Liver (tissue), 10 donors: ENCODE measurements at places on chromosomes 2 and 18. TPM values are rescaled to one million over a fixed set of nuclear protein-coding genes. Genes with fewer than 3 reads are reported as not detected.

DNA sequence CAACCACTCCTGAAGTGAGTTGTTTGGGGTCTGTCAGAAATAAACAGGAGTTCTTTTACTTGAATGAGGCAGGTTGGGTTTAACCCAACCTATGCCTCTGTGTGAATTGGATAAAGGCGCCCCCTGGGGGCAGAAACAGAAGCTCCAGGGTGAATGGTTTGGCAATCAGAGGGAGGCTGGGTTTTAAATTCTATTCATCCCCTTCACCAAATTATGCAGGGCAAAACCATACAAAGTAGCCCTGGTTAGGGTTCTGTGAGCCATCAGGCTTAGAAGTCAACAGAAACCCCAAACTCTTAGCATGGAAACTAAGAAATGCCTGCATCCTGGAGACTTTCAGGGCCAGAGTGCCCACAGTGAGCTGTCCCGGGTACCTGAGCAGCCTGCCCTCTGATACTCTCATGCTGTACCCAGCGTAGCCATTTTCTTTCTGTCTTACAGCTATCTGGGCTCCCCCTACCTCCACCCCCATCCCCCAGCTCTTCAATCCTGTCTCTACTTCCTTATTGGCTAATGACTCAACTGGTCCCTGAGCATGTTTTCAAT is 241.5 kb downstream of the ICOS start:
- DNase-seq = peak; percentile 53
- no peaks in the 10 kb centered on the region for H3K4me1 ChIP-seq
- no peaks in the 10 kb centered on the region for H3K36me3 ChIP-seq
- no peak overlapping the region for H3K4me3 ChIP-seq
- H3K27ac ChIP-seq = no peak overlapping the region
- no peaks in the 10 kb centered on the region for H3K27me3 ChIP-seq

DNA sequence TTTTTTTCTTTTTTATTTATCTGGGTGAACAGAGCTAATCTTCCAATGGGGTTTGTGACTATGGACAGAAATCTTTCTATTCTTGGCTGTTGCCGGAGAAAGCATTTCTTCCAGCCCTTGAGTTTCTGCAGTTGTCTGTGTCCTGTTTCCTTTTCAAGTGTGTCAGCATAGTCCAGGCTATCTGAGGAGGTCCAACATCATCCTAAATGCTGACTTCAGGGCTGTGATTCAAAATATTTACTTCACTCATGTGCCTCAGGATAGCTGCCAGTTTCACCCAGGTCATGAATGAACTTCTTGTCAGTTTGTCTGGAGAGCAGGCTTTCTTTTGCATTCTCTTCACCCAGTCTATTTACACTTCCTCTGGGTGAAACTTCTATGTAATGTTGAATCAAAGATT is 27.9 kb downstream of the ITGAV start:
- no peaks in the 10 kb centered on the region for H3K27me3 ChIP-seq
- H3K27ac ChIP-seq = no peak overlapping the region
- H3K4me3 ChIP-seq = no peak overlapping the region
- DNase-seq = no peak

GRCh38 chr2:230184727-230185578 is 34.8 kb downstream of the SP110 start:
- no peak overlapping the region for H3K4me3 ChIP-seq
- no peaks in the 10 kb centered on the region for H3K4me1 ChIP-seq
- H3K27me3 ChIP-seq = no peaks in the 10 kb centered on the region
- H3K36me3 ChIP-seq = peaks cover 2% of the 10 kb centered on the region
- H3K27ac ChIP-seq = no peak overlapping the region

GRCh38 chr18:4208366-4208765 is 246.7 kb downstream of the DLGAP1 start:
- H3K27ac ChIP-seq = no peak overlapping the region
- no peak for DNase-seq
- H3K4me3 ChIP-seq = no peak overlapping the region
- H3K4me1 ChIP-seq = no peaks in the 10 kb centered on the region
- no peaks in the 10 kb centered on the region for H3K36me3 ChIP-seq
- no peaks in the 10 kb centered on the region for H3K27me3 ChIP-seq

DNA sequence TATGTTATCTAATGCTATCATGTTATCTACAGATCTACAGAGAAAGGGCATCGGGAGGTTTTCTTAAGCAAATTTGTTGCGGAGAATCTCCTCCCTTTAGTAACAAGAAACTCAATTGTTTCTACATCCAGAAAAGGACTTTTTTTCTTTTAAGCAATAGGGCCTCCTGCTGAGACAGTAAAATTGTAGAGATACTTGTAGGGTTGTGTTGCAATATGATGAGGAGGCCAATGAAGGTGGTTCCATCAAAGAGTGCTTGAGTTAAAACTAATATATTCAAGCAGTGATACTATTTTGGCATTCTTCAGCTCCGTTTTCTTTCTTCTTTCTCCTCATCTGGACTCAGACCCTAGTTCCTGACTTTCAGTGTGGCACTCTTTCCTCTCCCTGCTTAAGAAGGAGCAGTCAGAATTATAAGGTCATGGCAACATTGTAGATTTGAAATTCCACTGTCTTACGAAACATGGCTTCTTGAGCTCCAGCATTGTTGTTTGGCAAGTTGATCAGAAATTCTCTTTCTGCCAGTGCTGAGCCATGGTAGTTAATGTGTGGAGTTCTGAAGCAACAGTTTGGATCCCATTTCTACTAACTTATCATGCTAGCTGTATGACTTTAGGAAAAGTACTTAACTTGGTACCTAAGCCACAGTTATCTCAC is 202.0 kb upstream of the SLC14A2 start:
- H3K27me3 ChIP-seq = no peaks in the 10 kb centered on the region
- DNase-seq = no peak
- no peaks in the 10 kb centered on the region for H3K36me3 ChIP-seq
- H3K4me1 ChIP-seq = no peaks in the 10 kb centered on the region

GRCh38 chr2:218583983-218584850 is 15.6 kb downstream of the CNOT9 start:
- no peaks in the 10 kb centered on the region for H3K4me1 ChIP-seq
- no peak for DNase-seq
- peaks cover 7% of the 10 kb centered on the region for H3K36me3 ChIP-seq
- no peak overlapping the region for H3K27ac ChIP-seq

GRCh38 chr2:34332813-34333212 is 733.7 kb upstream of the FAM98A start:
- DNase-seq = no peak
- no peaks in the 10 kb centered on the region for H3K36me3 ChIP-seq
- no peak overlapping the region for H3K4me3 ChIP-seq

- no peak for DNase-seq
- peaks cover 20% of the 10 kb centered on the region for H3K4me1 ChIP-seq
- H3K27ac ChIP-seq = no peak overlapping the region
- no peak overlapping the region for H3K4me3 ChIP-seq
- H3K36me3 ChIP-seq = peaks cover 57% of the 10 kb centered on the region
- no peaks in the 10 kb centered on the region for H3K27me3 ChIP-seq
Measured at GRCh38 chr2:201152517-201152916, 30.4 kb upstream of the CASP10 start.

The DNER gene
- polyA plus RNA-seq = 0.01 TPM

The ALLC gene
- polyA plus RNA-seq = 1.4 TPM

The LOXL3 gene
- polyA plus RNA-seq = 0.98 TPM

The KIF5C gene
- polyA plus RNA-seq = 0.06 TPM

The FAM124B gene
- 0.42 TPM for polyA plus RNA-seq

The PDE6D gene
- 8.5 TPM for polyA plus RNA-seq

The GRB14 gene
- 15.0 TPM for polyA plus RNA-seq

The PLGLB1 gene
- polyA plus RNA-seq = 90.8 TPM
